Cardiac septum (tissue), 1 donor: ENCODE measurements at places on chromosomes 5 and 9. TPM values are rescaled to one million over a fixed set of nuclear protein-coding genes. Genes with fewer than 3 reads are reported as not detected.

TNC gene
- total RNA-seq = 26.4 TPM

DDX4 gene
- not detected for total RNA-seq

ADAM19 gene
- total RNA-seq = 97.1 TPM

GRXCR2 gene
- 0.78 TPM for total RNA-seq

DNA sequence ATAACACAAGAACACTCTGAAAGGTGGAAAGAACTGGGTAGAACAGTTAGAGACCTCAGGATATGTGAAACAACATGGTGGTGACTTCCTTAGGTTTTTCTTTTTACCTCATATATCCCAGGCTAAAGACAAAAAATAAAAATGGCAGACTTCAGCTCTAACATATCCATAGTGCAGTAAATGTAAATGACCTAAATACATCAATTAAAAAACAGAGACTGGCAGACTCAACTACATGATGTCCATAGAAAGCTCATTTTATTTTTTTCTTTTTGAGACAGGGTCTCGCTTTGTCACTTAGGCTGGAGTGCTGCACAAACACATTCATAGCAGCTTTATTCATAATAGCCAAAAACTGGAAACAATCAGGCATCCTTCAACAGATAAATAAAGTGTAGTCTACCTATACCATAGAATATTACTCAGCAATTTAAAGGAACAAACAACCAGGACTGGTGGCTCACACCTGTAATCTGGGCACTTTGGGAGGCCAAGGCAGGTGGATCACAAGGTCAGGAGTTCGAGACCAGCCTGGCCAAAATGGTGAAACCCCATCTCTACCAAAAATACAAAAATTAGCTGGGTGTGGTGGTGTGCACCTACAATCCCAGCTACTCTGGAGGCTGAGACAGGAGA is 4.8 kb downstream of the C5orf15 start:
- no peak for DNase-seq

- no peak for DNase-seq
Measured at GRCh38 chr5:176629317-176629852, 949 bp downstream of the SNCB start.

GRCh38 chr5:34914671-34915138 is 599 bp downstream of the RAD1 start:
- DNase-seq = no peak

GRCh38 chr9:5994493-5994892 is 20.9 kb downstream of the RANBP6 start:
- DNase-seq = no peak
